ENCODE measurements at places on chromosomes 7 and 10.

- DNase-seq: no peak
These were observed 29.8 kb downstream of the RSU1 start for GRCh38 chr10:16787361-16787791.

- DNase-seq: no peak
These were observed 300.6 kb downstream of the SORCS3 start for GRCh38 chr10:104941662-104942061.

- DNase-seq: no peak
These were observed 7.2 kb downstream of the ZKSCAN1 start for GRCh38 chr7:100022621-100023020.

DNA sequence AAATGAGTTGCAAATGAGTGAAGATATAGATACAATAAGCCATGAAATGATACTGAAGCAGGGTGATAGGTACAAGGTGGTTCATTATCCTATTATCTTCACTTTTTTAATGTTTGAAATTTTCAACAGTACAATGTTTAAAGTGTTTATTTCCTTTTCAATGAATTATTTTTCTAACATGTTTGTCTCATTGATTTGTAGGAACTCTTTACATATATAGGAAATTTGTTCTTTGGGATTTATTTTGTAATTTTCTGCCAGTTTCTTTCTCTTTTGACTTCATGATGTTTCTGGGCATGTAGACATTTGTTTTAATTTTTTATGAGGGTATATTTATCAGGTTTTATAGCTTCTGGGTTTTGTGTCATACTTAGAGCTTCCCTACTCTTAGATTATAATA lies 108.9 kb downstream of the EXOC4 start:
- DNase-seq: no peak

DNA sequence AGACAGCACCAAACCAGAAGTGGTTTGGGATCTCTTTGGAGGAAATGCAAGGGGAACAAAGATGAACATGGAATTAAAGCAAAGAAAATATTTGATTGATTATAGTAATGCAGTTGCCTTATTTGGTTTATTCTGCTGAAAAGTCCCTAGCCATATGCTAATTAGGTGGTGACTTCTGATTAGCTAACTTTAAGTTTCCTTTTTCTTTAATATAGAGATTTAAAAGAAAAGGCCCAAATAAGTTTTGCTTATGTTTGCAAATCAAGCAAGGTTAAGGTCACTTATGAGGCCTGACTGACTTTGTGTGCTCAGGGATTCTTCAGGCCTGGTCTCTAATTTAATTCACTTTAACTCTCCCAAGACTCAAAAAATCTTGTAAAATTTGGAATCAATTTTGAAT lies 6.2 kb upstream of the ANKRD22 start:
- no peak for DNase-seq

DNA sequence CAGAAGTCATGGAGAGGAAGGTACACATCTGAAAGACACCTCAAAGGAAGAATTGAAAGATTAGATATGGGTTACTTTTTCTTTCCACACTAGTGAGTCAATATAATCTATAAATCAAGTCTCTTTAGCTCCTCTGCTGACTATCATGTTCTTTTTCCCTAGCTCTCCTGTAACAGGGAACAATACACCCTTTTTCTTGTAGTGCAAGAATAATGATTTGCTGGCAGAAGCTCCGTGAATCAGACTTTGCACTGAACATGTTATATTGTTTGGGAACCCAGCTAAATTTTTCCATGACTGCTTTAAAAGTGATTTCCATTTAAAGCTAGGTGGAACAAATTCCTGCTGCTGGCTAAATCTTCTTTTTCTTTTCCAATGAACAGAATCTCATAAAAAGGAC lies 756.6 kb upstream of the C7orf33 start:
- no peak for DNase-seq

- no peak for DNase-seq
These were observed 120.9 kb downstream of the C10orf105 start for GRCh38 chr10:71598621-71599055.

DNA sequence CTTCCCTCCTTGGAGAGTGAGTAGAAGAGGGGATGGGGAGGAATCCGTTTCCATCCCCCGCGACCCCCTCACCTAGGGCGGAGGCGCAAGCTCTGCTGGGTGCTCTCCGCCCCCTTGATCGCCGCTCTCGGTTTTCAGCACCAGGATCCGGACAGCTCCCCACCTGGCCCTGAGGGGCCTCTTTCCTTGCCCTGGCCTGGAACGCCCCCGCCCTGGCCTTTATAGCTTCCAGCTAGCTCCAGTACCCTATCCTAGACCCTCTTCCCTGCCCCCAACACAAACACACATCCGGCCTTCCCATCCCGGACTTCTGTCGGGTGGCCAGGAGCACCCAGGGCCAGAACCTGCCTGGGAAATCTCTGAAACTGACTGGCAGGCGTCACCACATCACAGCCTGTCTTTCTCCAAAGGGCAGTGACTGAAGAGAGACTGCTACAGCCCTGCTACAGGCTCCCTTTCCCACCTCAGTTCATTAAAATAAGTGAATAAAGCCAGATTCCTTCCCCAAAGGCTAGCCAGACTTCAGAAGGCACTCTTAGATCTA lies 72.3 kb upstream of the LEP start:
- no peak for DNase-seq

All from GM12892 (cell line).